ENCODE measurements at places on chromosomes 6 and 20.

GRCh38 chr6:37507690-37508421 is 8.2 kb upstream of the CCDC167 start:
- DNase-seq = peak; percentile 51

DNA sequence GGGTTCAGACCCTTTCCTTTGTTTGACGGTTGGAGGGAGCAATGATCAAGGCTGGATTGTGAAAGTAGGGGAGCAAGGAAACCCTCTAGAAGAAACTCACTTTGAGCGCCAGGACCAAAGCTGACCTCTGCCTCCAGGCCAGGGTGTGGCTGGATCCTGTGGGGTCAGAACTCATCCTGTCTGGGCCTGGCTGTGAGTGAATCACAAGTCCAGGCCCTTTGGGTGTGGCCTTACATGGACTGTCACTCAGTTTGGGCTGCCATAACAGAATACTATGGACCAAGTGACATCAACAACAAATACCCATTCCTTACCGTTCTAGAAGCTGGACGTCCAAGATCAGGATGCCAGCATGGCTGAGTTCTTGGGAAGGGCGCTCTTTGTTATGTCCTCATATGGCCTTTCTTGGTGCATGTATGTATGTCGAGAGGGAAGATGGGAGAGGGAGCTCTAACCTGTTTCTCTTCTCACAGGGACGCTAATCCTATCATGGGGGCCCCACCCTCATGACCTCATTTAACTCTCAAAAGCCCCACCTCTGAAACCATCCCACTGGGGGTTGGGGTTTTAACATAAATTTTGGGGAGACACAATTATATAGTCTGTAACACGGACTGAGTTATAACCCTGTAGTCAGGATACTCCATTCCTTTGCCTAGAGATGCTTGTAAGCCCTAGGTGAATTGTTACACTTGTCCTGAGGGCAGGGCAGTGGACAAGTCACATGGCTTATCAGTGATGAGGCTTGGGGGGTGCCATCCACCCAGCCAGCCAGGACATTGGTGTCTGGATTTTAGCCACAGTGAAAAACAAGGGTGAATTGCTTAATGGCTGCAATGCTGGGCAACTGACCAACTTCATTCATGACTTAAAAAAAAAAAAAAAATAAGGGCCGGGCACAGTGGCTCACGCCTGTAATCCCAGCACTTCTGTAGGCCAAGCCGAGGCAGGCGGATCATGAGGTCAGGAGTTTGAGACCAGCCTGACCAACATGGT is 80.0 kb downstream of the TRMT11 start:
- no peak for DNase-seq

DNA sequence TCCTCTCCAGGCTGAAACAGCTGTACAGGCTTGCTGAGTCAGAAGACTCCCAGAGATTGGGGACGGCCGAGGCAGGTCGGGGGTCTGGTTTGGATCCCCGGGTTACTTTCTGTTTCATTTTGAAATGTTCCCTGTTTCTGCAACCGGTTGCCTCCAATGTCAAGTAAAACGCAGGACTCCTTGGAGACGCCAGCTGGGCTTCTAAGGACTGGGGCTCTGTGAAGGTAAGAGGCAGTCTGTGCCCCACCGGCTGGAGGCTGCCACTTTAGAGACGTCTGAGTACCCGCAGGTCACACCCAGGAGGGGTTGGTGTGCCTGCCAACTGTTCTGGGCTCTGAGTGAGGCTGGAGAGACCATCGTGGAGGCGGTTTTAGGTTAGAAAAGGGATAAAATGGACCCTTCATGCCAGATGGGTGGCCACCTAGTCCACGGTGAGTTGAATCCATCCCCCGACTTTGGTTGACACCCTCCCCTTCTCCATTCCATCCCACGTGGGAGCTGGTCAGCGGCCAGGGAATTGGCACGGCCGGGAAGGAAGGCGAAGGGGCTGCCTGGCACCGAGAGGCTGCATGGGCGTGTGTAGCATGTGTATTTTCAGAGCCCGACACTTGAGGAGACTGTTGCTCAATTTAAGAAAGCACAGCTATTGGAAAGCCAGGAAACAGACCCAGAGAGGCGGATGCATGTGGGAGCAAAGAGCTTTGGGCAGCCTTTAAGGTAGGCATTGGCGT is 240.9 kb downstream of the PHACTR1 start:
- peak; percentile 4 for DNase-seq

- DNase-seq = no peak
These were observed 15.4 kb upstream of the IL22RA2 start for GRCh38 chr6:137188855-137189254.

DNA sequence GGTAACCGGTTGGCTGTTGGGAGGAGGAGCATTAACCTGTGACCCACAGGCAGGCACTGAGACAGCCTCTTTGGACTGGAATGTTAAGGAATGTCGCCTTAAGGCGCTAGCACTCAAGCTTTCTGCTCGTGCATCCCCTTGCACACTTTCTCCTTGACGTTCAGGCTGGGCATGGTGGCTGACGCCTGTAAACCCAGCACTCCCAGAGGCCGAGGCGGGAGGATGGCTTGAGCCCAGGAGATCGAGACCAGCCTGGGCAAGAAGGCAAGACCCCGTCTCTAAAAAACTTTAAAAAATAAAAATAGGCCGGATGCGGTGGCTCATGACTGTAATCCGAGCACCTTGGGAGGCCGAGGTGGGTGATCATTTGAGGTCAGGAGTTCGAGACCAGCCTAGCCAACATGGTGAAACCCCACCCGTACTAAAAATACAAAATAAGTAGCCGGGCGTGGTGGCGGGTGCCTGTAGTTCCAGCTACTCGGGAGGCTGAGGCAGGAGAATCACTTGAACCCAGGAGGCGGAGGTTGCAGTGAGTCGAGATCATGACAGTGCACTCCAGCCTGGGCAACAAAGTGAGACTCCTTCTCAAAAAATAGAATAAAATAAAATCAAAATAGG is 1.9 kb upstream of the GID8 start:
- no peak for DNase-seq

DNA sequence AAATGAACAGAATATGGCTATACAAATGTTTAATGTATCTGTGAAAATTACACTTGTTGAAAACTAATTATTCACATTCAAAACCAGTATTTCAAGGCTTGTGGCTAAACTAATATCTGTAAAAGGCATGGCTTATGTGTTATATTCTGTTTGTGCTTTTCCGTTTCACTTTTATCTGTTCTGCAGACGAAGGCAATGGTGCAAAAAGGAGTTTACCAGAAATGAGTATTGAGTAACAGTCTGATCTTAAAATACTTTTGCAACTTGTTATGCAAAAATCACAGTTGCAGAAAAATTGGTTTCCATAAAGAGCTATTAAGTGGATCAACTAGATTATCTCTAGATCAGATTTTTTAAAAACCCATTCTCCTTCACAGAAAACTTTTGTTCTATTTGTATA is 9.4 kb upstream of the STX11 start:
- no peak for DNase-seq

- DNase-seq = no peak
These were observed 113.3 kb upstream of the EEF1E1 start for GRCh38 chr6:8215631-8216030.

DNA sequence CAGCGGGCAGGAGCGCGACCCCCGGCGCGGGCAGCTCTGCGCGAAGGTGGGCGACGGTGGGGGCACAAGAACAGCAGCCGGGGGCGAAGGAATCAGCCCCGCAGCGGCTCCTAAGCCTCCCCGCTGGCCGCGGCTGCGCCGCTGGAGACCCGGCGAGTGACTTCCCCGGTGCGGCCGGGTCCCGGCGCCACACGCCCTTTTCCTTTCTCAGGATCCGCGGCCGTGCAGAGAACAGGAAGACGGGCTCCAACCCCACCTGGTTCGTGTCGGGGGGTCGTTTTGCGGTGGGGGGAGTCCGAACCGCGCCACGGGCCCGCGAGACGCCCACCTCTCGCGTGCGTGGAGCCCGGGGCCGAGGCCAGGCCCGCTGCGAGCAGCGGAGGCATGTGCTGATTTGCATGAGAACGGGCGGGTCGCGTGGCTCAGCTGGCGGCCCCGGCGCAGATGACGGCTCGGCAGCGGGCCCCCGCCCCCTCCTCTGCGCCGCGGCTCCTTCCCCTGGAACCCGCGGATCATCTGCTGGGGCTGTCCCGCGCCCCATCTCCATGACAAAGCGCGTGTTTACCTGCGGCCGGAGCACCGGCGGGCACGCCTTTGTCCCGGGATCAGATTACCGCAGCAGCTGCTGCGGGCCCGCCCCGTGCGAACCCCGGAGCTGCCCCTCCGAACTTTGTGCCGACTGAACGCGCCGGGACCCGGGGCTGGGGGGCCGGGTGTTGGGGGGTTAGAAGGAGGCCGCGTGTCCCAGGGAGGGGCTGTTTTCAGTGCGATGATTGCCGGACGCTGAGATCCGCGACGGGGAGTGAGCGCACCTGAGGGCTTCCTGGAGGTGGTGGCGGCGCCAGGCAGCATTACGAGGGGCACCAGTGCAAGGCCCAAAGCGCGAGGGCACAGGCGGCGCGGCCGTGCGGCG is 4.9 kb upstream of the DLL1 start:
- DNase-seq = peak; percentile 54

GRCh38 chr20:17956099-17956685 is 12.4 kb downstream of the SNX5 start:
- no peak for DNase-seq

DNA sequence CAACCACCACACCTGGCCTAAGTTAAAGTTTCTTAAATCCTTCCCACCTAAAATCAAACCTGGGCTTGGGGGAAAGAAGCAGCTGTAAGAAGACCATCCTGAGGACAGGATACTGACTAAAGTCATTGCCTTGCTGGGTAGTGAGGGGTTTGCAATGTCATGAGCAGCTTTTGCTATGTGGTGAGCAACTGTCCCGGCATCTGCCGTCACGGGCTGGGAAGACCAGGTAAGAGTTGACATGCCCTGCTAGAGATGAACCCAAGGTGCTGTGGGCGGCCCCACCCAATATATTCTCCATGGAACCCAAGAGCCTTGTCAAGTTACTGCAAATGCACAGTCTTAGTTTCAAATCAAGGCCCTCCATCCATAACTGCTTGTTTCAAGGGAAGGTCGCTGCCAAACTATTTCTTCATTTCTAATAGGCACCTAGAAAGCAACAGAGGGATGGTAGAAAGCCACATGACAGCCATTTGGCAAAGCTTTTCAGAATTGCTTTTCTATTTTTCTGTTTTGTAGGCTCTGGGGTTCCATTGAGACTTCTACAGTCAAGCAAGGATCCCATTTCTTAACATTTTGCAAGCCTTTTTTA is 357.8 kb upstream of the JARID2 start:
- DNase-seq = no peak

DNA sequence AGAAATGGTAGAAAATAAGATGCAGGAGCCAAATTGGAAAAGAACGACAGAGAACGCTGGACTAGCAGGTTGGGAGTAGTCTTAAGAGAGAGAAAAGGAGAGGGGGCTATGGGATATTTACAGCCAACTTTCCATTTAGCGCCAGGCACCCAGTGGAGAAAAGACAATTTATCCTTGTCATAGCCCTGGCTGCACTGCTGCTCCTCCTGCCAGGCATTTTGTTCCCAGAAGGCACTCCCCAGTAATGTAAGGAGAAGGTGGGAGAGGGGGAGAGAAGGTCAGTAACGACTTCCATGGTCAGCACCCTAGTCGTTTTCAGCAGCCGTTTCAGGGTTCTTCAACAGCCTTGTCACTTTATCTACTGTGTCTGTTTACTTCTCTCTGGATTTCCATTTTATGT is 159.0 kb downstream of the TRMT11 start:
- no peak for DNase-seq

GRCh38 chr20:63533871-63534393 is 3.2 kb downstream of the PTK6 start:
- DNase-seq = no peak

DNA sequence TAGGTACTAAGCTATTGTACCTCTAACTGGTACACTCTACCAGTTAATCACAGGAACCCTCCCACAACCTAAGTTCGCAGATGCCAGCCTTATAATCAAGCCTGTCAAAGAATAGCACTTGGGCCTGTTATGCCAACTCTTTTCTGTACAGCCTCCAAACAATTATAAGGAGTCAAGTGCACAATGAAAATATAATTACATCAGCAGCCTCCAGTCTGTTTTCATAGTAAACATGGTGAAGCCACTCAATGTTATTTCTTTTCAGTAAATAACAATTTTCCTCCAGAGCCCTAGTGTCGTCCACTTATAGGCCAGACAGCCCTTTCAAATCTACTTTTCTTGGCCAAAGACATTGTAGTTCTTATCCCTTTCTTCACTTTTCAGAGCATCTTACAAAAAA is 82.7 kb upstream of the CARMIL1 start:
- DNase-seq = no peak

- no peak for DNase-seq
These were observed 143.2 kb downstream of the PTCHD4 start for GRCh38 chr6:47967843-47968242.

DNA sequence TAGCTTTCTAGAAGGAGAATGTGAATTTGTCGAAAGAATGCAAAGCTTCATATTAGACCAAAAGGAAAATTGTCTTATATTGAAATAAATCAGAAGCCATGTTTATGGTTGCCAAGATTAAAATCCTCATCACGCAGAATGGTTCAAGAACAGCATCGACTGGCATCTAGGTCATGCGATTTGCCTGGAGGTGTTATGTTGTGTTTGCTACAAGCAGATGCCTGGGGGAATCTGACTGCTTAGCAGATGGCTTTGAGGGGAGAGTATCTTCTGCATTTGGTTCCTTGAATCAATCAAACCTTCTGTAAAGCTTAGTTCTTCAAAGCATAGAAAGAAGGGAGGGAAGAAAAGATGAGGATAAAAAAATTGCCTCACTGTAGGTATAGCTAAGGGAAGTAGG is 585.8 kb downstream of the QKI start:
- DNase-seq = no peak

DNA sequence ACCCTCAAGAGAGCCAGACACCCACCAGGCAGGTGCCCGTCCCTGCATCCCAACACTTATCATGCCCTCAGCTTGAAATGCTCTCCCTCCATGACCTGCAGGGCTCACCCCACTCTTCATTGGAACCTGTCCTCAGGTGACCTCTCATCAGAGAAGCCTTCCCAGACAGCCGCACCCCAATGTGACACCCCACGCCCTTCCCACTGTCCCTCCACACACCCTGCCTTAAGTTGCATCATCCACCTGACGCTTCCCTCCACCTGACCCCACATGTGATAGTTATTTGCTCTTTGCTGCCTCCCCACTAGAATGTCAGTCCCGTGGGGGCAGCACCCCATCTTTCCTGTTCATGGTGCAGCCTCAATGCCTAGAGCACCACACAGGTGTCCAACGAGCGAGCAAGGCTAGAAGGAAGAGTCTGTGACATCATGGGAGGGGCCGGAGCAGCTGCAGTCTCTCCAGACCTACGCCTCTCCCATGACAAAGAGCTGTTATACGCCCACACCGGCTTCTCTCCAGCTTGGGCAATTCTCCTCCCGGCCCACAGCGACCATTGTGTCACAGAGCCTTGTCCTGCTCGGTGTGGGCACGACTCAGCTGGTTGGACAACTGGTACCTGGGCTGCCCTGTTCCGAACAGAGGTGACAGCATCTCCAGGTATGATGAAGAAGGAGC is 58.2 kb downstream of the NFATC2 start:
- DNase-seq = no peak

DNA sequence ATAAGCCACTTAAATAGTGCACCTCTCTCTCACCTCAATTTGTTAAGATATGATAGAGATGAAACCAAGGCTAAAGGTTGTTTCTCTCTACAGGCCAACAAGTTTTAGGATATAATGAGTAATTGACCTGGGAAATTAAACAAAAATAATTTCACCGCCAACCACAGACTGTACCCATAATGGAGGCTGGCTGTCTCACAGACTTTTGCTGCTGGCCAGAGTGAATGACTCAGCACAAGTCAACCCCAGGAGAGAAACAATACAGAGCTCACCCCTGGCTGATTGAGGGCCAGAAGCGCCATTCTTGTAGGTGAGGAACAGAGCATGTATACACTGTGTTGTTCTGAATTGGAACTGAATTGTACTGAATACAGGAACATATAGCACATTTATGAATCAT is 99.9 kb downstream of the CAP2 start:
- no peak for DNase-seq

- no peak for DNase-seq
These were observed 634 bp upstream of the BTBD9 start for GRCh38 chr6:38640216-38640909.

Data from stimulated activated CD4-positive, alpha-beta T cell treated with anti-CD3 and anti-CD28 coated beads, Interleukin-4, amount 100 ng/mL, for 24 hours (primary cell).